ENCODE measurements at places on chromosomes 1 and 21.

DNA sequence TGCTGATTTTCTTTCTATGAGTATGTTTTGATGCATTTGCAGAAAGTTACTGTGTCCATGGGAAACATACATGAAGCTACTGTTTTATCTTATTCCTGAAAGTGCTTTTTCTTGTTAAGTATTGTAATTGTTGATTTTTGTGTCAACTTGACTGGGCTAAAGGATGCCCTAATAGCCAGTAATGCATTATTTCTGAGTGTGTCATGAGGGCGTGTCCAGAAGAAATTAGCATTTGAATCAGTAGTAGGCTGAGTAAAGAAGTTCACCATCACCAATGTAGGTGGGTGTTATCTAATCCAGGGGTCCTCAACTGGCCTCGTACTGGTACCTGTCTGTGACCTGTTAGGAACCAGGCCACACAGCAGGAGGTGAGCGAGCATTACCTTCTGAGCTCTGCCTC lies 760.2 kb downstream of the PLA2G4A start:
- no peak for DNase-seq

- DNase-seq = no peak
Observed at GRCh38 chr1:204069887-204070286, 3.0 kb upstream of the SOX13 start.

- DNase-seq = no peak
Observed at GRCh38 chr1:100979631-100980030, 46.0 kb downstream of the DPH5 start.

DNA sequence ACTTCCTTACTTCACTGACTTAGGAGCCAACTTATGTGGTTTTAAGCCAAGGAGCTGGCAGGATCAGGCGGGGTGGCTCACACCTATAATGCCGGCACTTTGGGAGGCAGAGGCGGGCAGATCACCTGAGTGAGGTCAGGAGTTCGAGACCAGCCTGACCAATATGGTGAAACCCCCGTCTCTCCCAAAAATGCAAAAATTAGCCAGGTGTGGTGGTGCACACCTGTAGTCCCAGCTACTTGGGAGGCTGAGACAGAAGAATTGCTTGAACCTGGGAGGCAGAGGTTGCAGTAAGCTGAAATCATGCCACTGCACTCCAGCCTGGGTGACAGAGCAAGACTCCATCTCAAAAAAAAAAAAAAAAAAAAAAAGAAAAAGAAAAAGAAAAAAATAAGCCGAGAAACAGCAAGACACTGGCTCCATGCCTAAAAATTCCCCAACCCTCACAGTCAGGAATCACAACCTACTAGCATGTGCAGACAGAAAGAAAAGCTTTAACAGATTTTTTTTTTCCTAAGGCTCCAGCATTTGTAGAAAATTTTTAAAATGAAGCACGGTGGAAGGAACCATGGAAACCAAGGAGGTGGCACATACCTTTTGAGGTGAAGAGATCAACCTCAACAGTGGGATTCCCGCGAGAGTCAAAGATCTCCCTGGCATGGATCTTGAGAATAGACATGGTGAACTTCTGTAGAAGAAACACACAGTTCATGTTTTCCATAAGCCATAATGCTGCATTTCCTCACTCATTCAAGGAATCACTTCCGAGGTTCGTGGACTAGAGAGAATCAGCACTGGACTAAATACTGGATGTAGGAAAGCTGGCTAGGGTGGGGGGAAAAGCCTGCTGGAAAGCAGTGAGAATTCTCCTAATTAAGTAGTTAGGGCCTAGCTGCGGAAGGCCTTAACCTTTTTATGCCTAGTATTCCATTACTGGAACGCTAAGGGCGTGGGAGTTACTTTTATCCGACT lies 4.0 kb downstream of the ENO1 start:
- no peak for DNase-seq

- no peak for DNase-seq
Observed at GRCh38 chr1:22231995-22232690, 89.2 kb upstream of the WNT4 start.

- no peak for DNase-seq
Observed at GRCh38 chr1:62954758-62955157, 170.8 kb downstream of the ATG4C start.

DNA sequence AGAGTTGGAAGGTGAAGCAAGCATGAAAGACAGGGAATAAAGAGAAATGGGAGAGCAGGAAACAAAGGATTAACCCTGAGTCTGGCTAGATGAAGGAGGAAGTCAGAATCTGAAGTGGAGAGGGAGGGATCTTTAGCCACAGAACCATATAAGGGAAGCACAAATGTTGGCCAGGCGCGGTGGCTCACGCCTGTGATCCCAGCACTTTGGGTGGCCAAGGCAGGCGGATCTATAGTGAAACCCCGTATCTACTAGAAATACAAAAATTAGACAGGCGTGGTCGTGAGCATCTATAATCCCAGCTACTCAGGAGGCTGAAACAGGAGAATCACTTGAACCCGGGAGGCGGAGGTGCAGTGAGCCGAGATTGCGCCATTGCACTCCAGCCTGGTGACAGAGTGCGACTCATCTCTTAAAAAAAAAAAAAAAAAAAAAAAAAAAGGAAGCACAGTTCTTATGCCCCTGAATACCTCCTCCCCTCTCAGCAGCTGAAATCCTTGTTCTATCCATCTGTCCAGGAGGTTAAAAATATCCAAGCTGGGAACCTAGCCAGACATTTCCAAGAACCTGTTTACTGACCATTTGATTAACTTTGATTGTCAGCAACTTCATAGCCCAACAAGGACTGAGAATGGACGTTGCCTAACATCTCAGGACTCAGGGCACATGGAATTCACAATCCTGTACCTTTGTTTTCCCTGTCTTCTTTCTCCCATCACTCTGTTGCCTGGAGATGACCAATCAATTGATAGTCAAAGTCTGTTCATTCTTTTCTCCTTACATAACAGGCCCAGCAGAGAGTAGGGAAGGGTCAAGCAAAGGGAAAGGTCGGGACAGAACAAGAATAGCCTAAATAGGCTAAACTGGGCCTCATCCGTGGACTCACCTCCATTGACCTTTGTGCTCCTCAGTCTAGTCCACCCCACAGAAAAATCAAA lies 10.6 kb downstream of the TXNIP start:
- DNase-seq = no peak

- DNase-seq = peak; percentile 41
Observed at GRCh38 chr1:151485685-151486255, 25.4 kb upstream of the CGN start.

GRCh38 chr1:153763365-153764225 lies 11.6 kb upstream of the SLC27A3 start:
- DNase-seq = no peak

DNA sequence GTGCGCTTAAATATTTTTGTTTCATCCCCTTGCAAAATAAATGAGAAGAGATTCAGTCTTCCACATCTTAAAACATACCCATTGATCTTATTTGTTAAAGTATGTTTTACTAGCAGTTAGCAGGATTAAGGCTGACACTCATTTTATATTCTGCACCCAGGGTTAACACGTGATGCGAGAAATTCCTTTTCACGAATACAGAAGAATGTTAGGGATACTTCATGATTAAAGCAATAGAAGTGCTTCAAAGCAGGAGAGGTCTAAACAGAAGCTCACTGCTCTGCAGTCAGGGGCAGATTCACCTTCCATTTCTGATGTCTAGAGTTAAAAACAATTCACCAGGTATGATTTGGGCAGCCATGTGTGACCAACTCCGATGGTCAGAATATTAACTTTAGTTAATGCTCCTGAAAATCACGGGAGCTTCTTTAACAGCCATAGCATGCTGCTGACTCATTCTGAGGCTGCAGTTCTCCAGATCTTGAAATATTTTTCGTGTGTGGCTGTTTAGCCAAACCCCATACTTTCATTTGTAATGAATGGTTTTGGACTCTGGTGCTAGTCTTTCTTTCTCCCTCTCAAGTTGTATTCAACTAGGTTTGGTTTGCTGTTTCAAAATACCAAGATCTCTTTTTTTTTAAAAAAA lies 19.7 kb downstream of the BCAR3 start:
- no peak for DNase-seq

GRCh38 chr1:53316766-53317581 lies 10.9 kb downstream of the LRP8 start:
- DNase-seq = no peak

DNA sequence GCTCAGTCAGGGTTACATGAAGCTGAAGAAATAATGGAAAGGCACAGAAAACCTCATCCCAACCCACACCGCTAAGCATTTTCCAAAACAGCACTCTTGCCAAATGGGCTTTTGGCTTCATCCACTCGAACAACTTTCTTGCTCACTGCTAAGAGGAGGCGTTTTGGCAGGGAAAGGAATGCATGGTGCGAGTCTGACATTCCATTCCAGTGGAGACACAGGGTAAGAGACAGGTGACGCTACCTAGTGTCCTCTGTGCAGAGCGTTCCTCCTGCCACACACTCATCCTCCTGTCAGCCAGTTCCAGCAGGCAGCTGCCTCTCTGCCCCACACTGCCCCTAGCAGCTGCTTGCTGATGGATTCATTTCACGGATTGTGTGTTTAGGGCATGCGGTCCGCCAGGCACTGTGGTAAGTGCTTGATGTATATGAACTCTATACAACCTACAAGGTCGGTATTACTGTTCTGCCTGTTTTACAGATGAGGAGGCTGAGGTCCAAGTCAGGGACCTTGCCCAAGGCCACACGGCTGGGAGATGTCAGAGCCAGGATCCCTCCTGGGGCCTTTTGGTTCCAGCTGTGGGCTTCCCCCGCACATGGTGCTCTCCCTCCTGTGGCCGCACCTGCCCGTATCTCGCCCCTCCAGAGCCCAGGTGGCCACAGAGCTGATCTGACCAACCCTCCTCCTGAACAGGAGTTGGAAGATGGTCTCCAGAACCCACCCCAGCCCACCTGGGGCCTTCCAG lies 25.7 kb upstream of the BACE2 start:
- DNase-seq = peak; percentile 21
